ENCODE measurements at places on chromosomes 1 and 21.

- DNase-seq: no peak
Observed at GRCh38 chr1:2971101-2971501, 50.2 kb upstream of the ACTRT2 start.

GRCh38 chr1:164635803-164636731 lies 77.1 kb downstream of the PBX1 start:
- no peak for DNase-seq

GRCh38 chr1:115832651-115833050 lies 8.3 kb downstream of the NHLH2 start:
- no peak for DNase-seq

GRCh38 chr1:45339789-45340558 lies at the start of the genes MUTYH and TOE1:
Gene MUTYH (minus strand): TSS chr1:45340440. CDS start chr1:45334505, 5,935 bp downstream.
Gene TOE1 (plus strand): TSS chr1:45340170. CDS start chr1:45340253, 83 bp downstream.
- peak; percentile 96 for DNase-seq

DNA sequence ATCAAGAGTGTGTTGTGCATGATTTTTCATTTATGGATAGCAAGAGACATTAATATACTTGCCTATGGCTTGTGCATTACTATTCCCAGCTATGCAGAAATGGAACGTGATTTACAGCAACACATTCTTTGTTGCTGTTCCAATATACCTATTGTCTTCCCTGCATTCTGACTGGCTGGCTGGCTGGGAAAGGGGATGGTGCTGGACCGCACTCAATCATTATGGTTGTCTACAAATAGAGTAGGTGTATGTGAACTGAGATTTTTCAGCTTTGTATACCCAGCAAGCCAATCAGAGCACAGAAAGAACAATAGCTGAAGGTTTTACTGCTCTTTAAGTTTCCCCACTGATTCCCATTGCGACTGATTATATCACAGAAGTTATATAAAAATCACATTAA lies 167.5 kb downstream of the ATG4C start:
- DNase-seq: no peak

DNA sequence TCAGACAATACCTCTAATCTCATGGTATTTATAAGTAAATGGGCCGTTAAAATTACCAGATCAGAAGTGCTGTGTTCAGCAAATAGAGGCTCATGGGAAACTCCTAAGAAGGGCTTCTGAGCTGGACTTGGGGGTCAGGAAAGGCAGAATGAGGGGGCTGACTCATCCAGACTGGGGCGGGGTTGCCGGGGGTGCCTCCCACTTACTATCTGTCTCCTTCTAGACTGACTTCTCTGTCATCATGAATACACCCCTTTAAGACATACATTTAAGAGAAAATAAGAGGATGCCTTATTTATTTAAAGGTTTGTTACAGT lies 96.0 kb upstream of the ERRFI1 start:
- no peak for DNase-seq

DNA sequence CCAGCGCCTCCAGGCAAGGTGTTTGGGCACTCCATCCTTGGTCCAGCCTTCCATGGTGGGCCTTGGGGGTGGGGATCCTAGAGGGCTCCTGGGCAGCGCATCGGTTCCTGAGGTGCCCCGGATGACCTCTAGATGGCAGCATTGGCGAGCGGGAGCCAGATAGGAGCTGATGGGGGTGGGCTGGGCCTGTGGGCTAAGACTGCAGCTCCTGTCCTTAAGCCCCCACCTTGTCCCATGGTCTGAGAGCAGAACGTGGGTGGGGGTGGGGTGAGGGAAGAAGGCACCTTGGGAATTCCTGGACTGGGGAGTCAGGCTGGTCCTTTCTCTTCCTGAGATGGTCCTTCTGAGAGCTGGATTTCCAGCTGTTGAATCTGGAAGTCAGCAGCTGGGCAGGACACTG lies 93.4 kb upstream of the CSF3R start:
- DNase-seq: peak; percentile 91

- no peak for DNase-seq
Observed at GRCh38 chr1:205925736-205926135, 17.5 kb downstream of the SLC26A9 start.

GRCh38 chr1:156106624-156107488 lies 7.7 kb upstream of the LMNA start:
- peak; percentile 48 for DNase-seq

- DNase-seq: no peak
Observed at GRCh38 chr21:21547368-21547953, 549.3 kb downstream of the NCAM2 start.

GRCh38 chr21:46559291-46559983 lies 45.4 kb downstream of the S100B start:
- no peak for DNase-seq

DNA sequence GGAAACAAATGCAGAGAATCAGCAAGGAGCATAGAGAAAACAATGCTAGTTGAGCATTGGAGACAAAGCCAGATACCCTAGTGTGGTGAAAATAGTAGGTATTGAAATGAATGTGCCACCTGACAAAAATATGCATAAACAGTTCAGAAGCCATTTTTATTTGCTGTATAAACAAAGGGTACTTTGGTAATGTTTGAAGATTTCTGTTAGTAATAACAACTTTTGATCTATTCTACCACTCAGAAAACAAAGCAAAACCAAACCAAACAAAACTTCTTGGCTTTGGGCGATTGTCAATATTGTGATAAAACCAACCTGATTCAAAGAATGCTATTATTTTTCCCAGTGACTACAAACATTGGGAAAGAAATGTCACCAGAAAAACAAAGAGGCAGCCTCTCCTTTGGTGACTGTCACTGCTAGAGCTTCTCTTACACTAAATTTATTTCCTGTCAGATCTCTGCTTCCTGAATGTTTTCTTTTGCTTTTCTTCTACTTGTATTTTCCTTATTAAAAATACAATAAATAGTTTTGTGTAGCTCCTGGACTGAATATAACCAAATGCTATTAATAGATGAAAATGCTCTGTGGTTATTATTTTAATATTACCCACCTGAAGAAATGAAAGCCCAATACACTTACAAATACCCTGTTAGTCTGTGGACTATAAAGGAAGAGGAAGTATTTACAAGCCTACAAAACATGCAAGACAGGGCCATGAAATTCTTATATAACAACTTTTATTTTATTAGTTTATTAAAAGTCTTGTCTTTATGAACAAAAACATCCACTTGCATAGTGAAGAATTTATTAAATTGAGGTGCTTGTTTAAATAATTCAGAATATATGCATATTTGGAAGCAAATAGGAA lies 5.7 kb downstream of the ATP6V1G3 start:
- DNase-seq: no peak

GRCh38 chr1:212410231-212410820 lies 4.4 kb downstream of the PACC1 start:
- no peak for DNase-seq

DNA sequence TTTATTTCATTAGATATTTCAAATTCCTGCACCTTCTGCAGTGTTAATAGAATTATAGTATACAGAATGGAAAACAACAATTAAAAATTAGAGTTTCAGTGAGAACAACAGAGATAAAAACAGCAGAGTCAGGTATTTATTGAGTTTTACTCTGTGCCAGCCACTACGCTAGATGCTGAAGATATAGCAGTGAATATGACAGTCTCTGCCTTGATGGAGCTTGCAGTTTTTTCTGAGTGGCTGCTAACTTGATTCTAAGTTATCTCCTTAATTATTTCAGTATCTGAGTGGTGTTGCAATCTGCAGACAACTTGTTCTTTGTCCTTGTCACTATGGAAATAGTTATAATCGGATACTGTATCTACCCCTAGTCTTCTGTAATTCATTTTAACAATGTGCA lies 384.3 kb upstream of the ZRANB2 start:
- DNase-seq: peak; percentile 6

DNA sequence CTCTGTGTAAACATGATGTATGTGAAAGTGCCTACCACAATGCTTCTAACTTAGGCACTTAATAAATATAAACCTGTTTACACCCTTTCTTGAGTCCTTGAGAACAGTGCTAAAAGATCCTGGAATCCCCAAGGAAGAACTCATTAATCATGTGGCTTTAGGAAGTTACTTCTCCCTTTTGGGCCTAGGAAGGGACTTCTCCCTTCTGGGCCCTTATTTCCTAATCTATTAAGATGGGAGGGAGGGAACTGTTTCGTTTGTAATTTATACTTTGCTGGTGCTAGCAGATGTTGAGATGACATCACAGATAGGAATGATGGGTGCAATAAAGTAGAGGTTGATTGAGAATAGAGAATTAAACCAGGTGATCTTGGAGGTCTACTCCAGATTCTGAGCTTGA lies 1.2 kb downstream of the BTF3L4 start:
- DNase-seq: no peak

- DNase-seq: no peak
Observed at GRCh38 chr1:203099805-203100515, 14.1 kb upstream of the MYOG start.

DNA sequence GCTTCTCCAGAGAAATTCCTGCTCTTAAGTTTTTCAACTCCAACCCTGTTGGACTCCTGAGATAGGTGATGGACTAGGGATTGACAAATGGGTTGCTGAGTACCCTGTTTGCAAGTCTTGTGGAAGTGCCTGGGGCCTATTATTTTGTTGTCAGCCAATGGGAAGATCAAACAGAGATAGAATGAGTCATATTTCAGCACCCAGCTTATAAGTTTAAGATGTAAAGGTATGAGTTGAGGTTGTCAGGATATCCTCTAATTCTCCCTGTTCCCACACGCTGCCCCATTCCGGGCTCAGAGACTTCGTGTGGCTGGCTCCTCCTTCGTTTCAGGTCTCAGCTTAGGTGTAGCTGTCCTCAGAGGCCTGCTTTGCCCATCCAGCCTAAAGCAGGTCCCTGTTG lies 91.8 kb downstream of the CENPF start:
- no peak for DNase-seq

DNA sequence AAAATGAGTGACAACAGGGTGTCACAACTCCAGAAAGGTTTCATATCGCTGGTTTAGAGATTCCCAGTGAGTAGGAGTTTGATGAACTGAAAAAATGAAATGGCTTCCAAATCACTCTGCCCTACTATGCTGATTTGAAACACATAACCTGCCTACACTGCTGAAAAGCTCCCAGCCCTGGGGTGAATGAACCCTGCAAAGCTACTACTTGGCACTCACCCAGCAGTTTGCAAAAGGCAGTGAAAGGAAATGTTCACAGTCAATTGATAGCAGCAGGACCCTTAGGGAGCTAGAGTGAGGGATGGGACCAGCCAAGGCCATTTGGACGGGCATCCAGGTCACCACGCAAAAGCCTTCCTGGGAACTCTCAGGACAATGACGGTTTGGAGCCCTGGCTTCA lies 44.4 kb upstream of the SRP9 start:
- no peak for DNase-seq

DNA sequence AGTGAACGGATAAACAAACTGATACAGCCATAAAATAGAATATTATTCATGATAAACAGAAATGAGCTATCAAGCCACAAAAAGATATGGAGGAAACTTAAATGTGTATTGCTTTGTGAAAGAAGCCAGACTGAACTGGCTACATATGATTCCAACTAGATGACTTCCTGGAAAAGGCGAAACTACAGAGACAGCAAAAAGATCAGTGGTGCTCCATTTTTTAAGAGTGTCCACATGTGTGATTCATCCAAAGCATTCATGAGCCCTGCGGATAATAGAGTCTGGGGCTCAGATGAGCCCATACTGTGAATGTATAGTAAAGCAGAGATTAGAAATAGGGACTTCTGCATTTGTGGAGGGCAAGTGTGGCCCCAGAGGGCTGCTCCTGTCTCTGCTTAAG lies 7.8 kb upstream of the TMEM222 start:
- DNase-seq: no peak

DNA sequence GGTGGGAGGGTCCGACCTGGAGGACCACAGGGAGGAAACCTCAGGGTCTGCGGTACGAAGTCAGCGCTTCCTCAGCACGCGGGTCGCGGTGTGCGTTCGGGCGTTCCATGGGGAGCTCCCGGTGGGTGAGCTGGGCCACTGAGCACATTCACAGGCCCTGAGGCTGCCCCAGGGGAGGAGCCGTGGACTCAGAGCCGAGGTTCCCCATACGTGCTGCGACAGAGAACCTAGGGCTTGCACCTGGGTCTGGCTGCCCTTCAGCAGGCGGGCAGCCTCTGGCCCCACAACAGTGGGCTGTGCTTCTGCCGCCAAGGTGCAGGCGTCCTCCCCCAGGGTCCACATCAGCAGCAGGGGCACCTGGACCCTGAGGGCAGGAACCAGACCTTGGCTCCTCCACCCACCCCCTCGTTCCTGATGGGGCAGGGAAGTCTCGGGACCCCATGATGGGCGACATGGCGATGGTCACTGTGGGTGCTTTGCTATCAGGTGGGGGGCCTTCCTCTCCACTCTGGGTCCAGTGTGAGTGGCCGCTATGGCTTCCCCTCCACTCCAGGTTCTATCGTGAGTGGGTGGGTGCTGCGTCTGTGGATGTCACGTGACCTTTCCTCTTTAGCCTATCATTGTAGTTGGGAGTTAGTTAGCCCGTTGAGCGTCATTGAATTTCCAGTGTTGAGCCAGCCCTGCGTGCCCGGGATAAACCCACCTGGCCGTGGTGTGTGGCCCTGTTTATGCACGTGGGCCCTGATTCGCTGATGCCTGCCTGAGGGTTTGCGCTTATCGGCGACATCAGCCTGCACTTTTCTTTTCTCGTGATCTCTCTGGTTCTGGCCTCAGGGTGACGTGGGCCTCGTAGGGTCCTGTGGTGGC lies 27.9 kb downstream of the FTCD start:
- DNase-seq: no peak

DNA sequence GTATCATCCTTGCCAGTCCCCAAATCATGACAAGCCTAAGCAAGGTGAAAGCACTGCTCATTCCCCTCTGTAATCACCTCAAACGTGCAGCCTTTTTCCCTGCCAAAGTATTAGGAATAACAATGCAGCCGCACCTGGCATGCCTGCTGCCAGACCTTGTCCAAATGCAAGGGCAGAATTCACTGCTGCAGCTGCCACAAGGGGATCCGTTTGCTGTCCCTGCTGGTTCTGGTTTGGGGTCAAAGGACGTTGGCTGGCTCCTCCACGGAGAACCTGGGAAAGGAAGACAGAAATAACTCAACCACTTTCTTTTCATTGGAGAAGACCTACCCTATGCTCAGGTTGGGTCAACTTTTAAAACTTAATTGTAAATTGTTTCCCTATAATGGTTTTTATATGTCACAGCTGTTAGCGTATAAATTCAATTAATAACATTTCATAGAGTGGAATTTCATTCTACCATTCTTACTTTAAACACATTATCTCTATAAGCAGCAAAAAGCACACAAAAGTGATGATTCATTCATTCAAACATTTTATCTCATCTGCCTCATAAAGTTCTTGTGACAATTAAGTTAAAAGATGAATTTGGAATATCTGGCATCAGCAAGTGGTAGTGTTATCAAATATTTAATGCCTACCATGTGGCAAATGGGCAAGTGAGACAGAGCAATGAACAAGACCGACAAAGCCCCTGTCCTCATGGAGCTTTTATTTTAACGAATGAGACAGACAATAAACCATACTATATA lies 59.8 kb upstream of the SDC3 start:
- no peak for DNase-seq

DNA sequence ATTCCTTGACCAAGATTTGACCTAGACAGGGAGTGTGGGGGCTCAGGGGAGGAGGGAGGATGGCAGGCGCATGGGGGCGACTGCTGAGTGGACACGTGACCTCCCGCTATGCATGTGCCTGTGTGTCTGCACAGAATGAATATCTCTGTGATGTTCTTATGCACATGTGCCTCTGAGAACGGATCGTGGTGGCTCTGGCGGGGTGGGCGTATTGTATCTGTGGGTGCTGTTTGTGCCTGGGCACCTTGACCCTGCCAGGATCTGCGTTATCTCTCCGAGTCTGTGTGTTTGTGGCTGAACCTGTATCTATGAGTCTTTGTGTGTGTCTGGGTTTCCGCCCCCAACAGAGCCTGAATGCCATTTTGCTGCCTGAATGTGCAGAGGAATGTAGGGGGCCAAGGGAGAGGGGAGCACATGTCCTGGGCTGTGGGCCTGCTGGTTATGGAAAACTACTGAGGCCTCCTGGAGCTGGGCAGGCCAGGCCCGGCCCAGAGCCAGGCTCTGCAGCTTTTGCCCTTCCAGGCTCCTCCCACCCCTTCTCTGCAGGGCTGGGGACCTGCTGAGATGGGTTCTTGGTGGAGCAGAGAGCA lies 102.5 kb downstream of the EBNA1BP2 start:
- DNase-seq: no peak

All from SK-N-SH (cell line).